ENCODE measurements at places on chromosomes 7 and 10. TPM values are rescaled to one million over a fixed set of nuclear protein-coding genes. Genes with fewer than 3 reads are reported as not detected.

Gene DDC
- 85.4 TPM for total RNA-seq

Gene NEUROD6
- not detected for total RNA-seq

Gene GPC2
- 4.0 TPM for total RNA-seq

GRCh38 chr7:150793569-150794238 is 6.5 kb downstream of the TMEM176B start:
- no peak overlapping the region for H3K27ac ChIP-seq
- no peak for DNase-seq
- H3K4me1 ChIP-seq, result peaks cover 1% of the 10 kb centered on the region
- no peak overlapping the region for H3K4me3 ChIP-seq
- no peaks in the 10 kb centered on the region for H3K27me3 ChIP-seq
- H3K36me3 ChIP-seq, result no peaks in the 10 kb centered on the region

- H3K27me3 ChIP-seq, result no peaks in the 10 kb centered on the region
- no peaks in the 10 kb centered on the region for H3K36me3 ChIP-seq
- no peak overlapping the region for H3K4me3 ChIP-seq
- no peaks in the 10 kb centered on the region for H3K4me1 ChIP-seq
- no peak for DNase-seq
- H3K27ac ChIP-seq, result no peak overlapping the region
Observed at GRCh38 chr10:115001506-115002381, 63.7 kb downstream of the TRUB1 start.

DNA sequence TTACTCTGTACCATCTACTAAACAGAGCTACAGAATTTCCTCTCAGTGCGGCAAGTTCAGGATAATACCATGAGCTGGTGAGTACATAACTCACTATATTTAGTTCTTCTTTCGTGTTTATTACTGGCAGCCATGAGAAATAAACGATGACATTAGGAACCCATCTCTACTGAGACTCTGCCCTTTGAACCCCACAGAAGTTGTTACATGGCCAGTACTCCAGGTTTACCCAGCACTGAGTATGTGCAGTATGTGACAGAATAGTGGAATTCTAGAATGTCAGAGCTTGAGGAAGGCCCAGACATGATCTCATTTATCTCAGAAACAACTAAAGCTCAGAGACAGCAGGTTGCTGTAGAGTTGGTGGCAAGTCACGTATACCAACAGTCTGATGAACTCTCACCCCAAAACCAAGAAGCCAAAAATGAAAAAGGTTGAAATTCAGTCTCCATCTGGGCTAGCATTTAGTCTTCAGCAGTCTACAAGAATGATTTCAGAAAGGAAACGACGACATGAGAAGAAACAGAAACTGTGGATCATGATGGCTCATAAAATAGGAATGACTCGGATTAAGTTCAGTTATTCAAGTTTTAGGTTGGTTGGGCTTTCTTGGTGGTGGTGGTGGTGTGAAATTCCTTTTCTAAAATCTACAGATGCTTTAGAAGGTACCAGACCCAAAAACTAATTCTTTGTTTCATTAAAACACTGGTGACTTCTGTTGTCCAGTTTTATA is 78.5 kb downstream of the SORBS1 start:
- H3K4me1 ChIP-seq, result no peaks in the 10 kb centered on the region
- no peak overlapping the region for H3K4me3 ChIP-seq
- DNase-seq, result no peak

DNA sequence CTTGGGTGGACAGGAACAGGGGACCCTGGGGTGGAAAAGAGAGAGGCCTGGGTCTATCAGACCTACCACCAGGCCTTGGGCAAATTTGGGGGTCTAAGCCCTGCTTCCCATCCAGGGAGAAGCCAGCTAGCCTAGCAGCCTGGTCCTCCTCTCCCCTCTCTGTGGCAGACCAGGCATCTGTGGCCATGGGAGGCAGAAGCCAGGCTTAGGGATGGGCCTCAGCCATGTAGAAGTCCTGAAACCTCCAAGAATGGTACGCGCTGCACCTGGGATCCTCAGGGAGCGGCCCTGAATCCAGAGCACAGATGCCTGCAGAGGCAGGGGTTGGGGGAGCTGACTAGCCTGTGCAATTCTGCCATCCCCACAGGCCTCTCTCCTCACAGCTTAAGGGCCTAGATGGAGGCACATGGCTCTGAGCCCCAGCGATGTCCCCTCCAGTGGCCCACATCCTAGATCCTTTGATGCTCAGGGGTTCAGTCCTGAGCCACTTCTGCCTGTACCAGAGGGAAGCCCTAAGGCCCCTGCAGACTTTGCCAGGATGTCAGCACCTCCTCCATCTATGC is 21.2 kb downstream of the GRID1 start:
- H3K4me1 ChIP-seq, result no peaks in the 10 kb centered on the region
- no peak overlapping the region for H3K4me3 ChIP-seq
- no peak for DNase-seq
- H3K27me3 ChIP-seq, result no peaks in the 10 kb centered on the region
- H3K36me3 ChIP-seq, result no peaks in the 10 kb centered on the region

- H3K27me3 ChIP-seq, result no peaks in the 10 kb centered on the region
- DNase-seq, result no peak
- no peaks in the 10 kb centered on the region for H3K4me1 ChIP-seq
- no peaks in the 10 kb centered on the region for H3K36me3 ChIP-seq
Observed at GRCh38 chr10:25294032-25294926, 119.5 kb downstream of the GPR158 start.

DNA sequence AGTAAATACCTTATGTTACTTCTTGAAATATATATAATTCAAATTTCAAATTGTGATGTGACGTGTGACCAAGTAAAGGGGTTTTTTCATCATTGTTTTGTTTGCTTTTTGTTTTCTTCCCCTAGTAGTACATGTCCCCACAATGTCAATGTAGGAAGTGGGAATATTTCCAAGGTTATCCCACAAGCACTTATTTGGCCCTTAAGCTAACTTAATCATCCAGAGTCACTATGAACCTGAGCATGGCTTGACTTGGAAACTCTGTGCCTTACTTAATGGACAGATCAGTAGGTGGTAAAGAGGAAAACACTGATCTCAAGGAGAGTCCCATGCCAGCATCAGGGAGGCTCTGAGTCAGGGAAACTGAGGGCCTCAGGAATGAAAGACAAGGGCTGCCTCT is 569.3 kb upstream of the IGFBP3 start:
- H3K27ac ChIP-seq, result no peak overlapping the region
- no peak for DNase-seq
- H3K4me3 ChIP-seq, result no peak overlapping the region
- no peaks in the 10 kb centered on the region for H3K27me3 ChIP-seq
- H3K36me3 ChIP-seq, result no peaks in the 10 kb centered on the region
- H3K4me1 ChIP-seq, result no peaks in the 10 kb centered on the region

DNA sequence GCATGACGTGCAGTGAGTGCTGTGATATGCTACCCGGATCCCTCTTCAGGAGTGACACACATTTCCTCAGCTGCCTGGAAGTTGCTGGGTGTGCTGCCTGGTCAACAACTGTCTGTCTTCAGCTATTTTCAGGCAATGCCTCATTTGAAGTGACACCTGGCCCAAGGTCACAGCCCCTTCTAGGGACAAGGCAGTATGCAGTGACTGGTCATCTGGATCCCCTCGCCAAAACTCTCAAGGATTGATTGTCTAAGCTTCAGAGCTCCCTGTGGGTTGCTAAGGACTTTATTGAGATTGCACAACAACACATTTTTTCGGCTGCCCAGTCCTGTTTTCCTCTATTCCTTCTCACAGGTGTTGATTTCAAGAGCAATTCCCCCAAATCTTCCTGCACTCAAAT is 108.8 kb downstream of the GNAI1 start:
- H3K27me3 ChIP-seq, result no peaks in the 10 kb centered on the region
- H3K27ac ChIP-seq, result no peak overlapping the region
- no peaks in the 10 kb centered on the region for H3K4me1 ChIP-seq
- no peaks in the 10 kb centered on the region for H3K36me3 ChIP-seq
- no peak overlapping the region for H3K4me3 ChIP-seq
- DNase-seq, result no peak

DNA sequence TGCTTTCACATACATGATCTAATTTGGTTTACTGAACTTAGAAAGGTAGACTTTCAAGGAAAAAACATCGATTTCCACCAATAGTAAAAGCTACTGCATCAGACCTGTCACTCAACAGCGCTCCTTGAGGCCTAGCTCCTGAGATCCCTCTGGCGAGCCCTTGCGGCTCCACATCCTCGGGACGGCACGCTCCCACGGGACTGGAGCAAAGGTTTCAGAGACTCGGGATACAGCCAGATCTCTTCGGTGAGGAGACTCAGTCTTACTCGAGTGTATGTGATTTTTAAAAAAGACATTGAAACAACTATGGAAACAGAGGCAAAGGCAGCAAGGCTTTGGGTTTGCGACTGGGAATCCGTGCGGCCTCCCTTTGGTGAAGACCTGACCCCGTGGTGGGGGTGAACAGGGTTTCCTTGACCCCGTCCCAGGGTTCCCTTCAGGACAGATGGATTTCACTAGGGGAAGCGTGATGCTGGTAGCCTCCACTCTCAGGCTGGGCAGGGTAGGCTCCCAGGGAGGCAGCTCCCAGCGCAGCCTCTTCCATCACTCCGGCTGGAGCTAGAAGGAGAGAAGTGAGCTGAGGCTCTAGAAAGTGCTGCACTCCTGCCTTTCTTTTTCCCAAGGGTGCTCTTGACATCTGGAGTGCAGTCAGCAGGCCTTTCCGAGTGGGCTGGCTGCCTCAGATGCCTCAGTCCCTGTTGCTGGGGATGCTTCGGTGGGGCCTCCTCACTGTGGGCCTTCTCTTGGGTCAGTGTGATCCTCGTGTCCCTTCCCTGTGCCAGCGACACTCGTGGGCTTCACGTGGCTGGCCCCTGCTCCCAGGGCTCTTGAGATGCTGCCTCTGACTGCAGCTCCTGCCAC is 5.8 kb upstream of the ATP6V0E2 start:
- no peak overlapping the region for H3K4me3 ChIP-seq
- H3K27ac ChIP-seq, result no peak overlapping the region
- no peaks in the 10 kb centered on the region for H3K27me3 ChIP-seq
- no peaks in the 10 kb centered on the region for H3K4me1 ChIP-seq
- H3K36me3 ChIP-seq, result no peaks in the 10 kb centered on the region

DNA sequence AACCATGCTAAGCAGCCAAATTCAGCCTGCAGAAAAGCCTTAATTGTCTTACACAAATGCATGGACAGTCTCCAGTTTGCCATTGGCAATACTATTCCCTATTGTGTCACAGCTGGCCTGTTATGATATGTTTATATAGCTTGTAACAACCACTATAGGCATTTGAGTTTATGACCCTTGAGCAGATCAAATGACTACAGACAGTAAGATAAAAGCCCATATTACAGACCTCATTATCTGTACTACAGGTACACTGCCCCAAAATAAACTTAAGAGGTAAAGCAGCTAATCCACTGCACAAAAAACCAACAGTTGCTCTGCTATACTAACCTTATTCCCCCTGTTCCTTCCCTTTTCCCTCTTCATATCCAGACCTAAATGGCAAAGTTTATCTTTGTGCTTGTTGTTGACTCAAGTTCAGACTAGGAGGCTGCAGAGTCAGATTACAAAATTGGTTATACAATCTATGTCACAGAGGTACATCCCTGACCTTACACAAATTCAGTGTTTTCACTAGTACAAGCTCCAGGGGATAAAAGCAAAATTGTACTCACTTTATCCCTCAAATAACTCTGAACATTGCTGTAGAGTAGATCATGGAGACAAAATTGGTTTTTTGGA is 218.4 kb downstream of the GRM8 start:
- no peaks in the 10 kb centered on the region for H3K27me3 ChIP-seq
- no peak overlapping the region for H3K27ac ChIP-seq
- no peaks in the 10 kb centered on the region for H3K36me3 ChIP-seq
- DNase-seq, result no peak
- no peak overlapping the region for H3K4me3 ChIP-seq

DNA sequence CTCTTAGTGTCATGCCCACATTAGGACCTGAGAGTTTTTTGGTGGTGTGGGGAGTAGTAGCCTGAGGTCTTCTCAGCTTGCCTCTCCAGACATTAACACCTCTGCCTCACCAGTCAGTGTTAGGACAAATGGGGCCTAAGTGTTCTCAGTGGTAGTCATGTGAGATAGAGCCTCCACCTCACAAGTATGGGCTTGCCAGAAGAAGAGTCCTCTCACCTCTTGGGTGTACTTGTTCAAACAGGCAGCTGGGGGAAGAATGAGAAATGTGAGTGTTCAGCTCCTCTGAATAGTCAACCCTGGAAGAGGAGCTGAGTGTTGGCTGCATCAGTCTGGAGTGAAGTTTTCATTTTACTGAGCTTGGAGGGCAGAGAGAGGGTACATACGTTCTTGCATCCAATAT is 464.6 kb downstream of the POM121L12 start:
- no peak overlapping the region for H3K4me3 ChIP-seq
- no peak overlapping the region for H3K27ac ChIP-seq
- no peaks in the 10 kb centered on the region for H3K36me3 ChIP-seq
- no peaks in the 10 kb centered on the region for H3K4me1 ChIP-seq

DNA sequence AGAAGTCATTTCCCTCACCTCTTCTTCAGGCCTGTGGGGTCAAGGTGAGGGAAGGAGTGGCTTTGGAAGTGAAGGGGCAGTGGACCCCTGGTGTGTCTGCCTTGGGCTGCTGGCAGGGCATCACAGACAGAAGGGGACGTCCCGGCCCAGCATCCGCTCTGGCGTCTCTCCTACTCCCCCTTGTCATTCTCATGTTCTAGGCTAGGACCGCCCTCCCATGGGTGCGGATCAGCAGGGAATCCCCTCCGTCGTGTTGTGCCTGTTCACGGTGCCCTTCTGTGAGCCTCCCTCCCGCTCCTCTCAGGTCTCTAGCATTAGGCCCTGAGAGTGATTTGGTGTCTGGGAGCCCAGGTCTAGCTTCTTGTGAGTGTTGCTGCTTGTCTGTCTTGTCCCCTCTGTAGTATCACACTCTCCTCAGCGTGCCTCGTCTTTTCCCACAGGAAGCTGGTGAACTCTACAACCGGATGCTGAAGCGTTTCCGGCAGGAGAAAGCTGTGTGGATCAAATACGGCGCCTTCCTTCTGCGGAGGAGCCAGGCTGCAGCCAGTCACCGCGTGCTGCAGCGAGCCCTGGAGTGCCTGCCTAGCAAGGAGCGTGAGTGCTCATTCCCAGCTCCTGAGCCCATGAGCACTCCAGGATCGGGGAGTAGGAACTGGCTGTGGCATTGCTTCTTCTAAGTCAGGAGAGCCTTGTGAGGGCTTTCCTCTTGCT is 8.5 kb downstream of the CALHM2 start:
- no peaks in the 10 kb centered on the region for H3K27me3 ChIP-seq
- no peak overlapping the region for H3K27ac ChIP-seq
- no peak for DNase-seq
- no peaks in the 10 kb centered on the region for H3K4me1 ChIP-seq
- H3K36me3 ChIP-seq, result no peaks in the 10 kb centered on the region

Data from colonic mucosa (tissue), 4 donors.